ENCODE measurements at places on chromosomes 16 and 17.

DNA sequence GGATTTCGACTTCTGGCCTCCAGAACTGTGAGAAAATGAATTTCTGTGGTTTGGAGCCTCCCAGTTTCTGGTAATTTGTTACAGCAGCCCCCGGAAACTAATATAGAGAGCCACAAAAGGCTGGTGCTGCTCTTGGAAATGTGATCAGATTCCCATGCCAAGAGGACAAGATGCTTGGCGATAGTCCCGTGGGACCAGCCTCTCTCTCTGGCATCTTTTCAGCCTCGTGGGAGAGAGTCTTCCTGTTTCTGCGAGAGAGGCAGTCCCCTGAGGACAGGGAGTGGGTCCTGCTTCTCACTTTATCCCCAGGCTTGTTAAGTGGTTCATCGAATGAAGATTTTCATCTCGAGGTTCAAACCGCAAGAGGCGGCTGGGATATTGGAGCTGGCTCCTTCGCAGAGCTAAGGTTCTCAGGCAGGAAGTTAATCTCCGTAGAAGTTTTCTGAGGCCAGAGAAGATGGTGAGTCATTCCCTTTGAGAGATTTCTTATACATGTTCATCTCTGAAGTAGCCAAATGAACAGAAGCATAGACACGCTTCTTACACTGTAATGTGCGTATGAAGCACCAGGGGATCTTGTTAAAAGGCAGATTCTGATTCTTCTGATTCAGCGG lies 211.6 kb upstream of the SDK2 start:
- no peak for DNase-seq

GRCh38 chr16:73369851-73370250 lies 321.9 kb upstream of the ZFHX3 start:
- no peak for DNase-seq

- no peak for DNase-seq
These were observed 449 bp upstream of the MRPL58 start for GRCh38 chr17:75012096-75012345.

GRCh38 chr16:10529895-10530669 lies 50.3 kb downstream of the EMP2 start:
- no peak for DNase-seq

DNA sequence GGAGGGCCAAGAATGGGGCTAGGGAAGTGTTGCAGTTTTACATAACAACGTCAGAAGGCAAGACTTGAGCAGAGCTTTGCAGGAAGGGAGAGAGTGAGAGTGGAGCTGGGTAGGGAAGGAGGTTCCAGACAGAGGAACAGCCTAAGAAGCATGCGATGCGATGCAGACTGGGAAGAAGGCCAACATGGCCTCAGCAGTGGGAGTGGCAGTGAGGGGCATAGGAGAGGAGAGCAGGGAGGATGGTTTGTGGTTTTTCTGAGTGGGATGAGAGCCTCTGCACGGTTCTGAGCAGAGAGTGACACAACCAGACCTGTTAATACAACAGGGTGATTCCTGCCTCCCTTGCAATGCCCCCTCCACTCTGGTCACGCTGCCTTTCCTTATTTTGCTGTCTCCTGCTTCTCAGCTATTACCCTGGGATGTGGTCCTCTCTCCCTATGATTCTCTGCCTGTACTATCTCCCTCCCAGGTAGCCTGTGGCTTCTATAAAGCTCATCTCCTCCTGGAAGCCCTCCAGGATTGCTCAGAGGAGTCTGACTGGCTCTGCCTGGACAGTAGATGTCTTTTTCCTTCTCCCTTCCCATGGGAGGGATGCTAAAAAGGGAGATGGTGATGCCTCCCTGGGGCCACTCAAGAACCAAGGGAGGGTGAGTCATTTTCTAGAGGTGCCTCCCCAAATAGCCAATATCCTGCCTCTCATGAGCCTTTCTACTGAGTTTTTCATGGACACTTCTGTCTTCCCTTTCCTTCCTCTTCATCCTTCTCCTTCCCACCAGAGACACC lies 38.7 kb upstream of the NGFR start:
- DNase-seq = peak; percentile 91

GRCh38 chr17:16463358-16464302 lies 28.4 kb downstream of the LRRC75A start:
- peak; percentile 54 for DNase-seq

- DNase-seq = no peak
These were observed 4.8 kb downstream of the SPNS2 start for GRCh38 chr17:4503283-4504025.

DNA sequence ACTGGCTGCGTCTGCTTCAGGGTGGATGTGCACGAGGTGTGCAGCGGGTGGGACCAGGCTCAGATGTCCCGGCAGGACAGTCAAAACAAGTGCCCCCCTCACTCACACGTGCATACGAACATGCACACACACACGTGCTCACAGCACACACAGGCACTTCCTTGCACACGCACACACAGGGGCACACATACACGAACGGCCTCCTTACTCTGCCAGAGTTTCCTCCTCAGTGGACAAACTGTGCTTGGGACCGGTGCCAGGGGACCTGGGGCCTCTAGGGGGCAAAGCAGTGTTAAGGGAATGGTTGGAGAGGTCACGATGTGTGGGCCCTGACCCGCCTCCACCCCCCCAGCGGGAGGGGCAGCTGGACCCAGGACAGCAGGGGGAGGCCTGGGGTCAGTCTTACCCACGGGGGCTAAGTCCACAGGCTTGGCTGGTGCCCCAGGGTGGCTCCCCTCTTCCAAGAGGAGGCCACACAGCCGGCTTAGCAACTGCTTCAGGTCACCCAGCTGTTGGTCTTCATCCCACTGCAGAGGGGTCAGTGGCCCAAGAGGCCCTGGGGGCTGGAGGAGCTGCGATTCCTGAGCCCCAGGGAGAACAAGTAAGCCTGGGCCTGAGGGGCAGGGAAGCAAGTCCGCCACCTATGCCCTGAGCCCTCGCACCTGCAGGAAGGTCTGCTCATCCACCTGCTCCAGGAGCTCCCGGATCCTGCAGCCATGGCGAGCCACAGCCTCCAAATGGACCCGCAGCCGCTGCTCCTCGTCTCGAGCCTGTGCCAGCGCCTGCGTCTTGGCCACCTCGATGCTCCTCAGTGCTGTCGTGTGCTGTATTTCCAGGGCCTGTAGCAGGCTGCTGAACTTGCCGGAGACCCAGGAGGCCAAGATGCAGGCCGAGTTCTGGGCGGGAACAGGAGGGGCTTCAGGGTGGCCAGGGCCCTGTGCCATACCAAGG lies 4.9 kb downstream of the TRIM65 start:
- DNase-seq = no peak

DNA sequence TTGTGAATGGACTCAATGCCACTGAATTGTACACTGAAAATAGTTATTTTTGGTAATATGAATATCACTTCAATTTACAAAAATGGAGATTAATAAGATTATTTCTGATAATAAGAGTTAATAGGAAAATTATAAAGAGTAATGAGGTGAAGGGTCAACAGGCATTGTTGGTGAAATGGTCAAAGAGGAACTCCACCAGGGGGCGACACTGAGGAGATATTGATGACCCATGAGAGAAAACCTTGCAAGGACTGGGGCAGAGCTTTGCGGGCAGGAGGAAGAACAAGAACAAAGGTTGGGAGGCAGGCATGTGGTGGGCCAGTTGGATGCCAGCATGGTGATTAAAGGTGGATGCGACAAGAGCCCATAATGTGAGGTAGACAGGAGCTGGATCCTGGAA lies 74.0 kb upstream of the XYLT1 start:
- DNase-seq = no peak

- DNase-seq = no peak
These were observed 154.1 kb upstream of the CDC42EP4 start for GRCh38 chr17:73465953-73466230.

- DNase-seq = no peak
These were observed 742 bp upstream of the SLC16A13 start for GRCh38 chr17:7034955-7035590.

DNA sequence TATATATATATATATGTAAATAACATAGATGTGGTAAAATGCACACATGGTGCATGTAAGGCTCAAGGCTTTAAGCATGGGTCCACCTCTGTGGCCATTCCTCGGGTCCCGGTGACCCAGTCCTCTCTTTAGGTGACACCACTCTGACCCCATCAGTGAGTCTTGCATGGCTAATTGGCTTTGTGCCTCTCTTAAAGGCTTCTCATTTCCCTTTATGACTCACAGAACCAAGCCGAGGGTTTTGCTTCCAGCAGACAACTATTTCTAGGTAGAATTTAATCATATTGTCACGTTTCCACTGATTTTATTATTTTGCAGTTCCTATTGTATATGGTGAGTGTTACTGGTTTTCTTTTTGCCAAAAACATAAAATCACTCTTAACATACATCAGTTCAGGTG lies 59.7 kb downstream of the PLCG2 start:
- DNase-seq = no peak

DNA sequence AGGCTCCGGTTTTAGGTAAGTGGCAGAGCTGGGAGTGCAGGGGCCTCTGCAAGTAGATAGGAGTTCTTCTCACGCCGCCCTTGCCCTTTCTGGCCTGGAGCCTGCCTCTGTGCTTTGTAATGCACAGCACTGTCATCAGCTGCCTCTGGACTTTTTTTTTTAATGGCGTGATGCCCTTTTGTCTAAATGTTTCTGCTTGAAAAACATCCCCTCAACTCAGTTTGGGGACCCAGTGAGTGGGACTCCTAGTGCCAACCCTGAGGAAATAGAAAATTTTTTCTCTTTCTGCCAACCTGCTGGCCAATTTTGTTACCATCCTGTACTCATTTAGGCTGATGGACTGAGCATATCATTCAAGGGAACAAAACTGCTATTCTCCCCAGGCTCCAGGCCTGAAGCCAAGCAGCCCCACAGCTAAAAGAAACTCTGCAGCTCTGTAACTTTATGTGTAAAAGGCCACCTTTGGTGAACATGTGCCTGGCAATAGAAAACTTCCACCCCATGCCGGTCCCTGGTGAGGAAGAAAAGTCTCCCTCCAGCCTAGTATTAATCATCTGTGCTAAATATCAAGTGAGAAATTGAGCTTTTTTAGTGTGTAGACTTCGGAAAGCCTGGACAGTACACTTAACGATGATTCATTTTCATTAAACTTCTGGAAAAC lies 22.5 kb downstream of the SLC6A2 start:
- no peak for DNase-seq

GRCh38 chr16:58970775-58971174 lies 236.7 kb upstream of the GOT2 start:
- DNase-seq = peak; percentile 4

DNA sequence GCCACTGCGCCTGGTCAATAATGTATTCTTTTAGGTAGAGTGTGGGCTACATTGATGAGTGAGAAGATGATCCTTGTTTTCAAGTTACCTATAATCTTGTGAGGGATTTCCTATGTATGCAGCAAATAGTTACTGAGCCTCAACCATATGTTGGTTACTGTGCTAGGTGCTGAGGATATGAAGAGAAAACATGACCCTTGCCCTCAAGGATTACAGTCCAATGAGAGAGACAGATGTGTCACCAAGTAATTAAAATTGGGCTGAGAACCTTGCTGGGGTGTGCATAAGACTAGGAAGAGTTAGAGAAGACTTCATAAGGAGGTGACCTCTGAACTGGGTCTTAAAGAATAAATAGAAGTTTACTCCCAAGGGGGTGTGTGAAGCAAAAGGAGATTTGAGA lies 7.4 kb downstream of the POLR2A start:
- DNase-seq = no peak

DNA sequence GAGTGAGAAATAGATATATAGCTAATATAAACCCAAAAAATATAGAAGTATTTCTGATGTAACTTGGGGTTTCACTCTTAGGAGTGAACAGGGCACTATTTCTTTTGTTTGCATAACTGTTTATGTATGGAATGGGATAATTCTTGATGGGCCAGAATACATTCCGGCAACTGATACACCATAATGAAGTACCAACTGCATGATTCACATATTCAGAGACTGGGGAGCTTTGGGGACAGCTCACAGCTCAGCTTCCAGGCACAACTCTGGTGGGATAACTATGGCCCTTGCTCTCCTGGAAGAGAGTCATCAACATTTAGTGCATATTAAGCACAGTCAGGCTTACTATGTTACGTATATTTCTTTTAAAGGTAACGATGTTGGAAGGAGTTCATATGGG lies 42.1 kb upstream of the ADCY7 start:
- peak; percentile 36 for DNase-seq

All from fibroblast of lung (primary cell).